Cardiac atrium fibroblast (primary cell): ENCODE measurements at places on chromosomes 2 and 18. TPM values are rescaled to one million over a fixed set of nuclear protein-coding genes. Genes with fewer than 3 reads are reported as not detected.

TUBB8B gene
- not detected in 2 replicates for total RNA-seq

EML6 gene
- total RNA-seq = under 0.01 TPM in 2 replicates

CHRNA1 gene
- total RNA-seq = not detected in 2 replicates

B4GALT6 gene
- 2.0 and 4.4 TPM in 2 replicates for total RNA-seq

CRYGD gene
- total RNA-seq = not detected in 2 replicates

RPRM gene
- total RNA-seq = not detected in 2 replicates

SCYGR4 gene
- not detected in 2 replicates for total RNA-seq

MYO3B gene
- under 0.01 TPM in 1 of 2 replicates, not detected in the other for total RNA-seq

SLC4A3 gene
- total RNA-seq = 6.2 and 6.3 TPM in 2 replicates

SP5 gene
- total RNA-seq = not detected in 2 replicates

ACAA2 gene
- 41.3 and 49.5 TPM in 2 replicates for total RNA-seq

ZNF519 gene
- total RNA-seq = under 0.01 and 4.9 TPM in 2 replicates

OSBPL6 gene
- 4.3 and 8.9 TPM in 2 replicates for total RNA-seq

ABHD3 gene
- 5.1 and 7.5 TPM in 2 replicates for total RNA-seq

RTP5 gene
- total RNA-seq = not detected in 2 replicates

ZNF892 gene
- 0.18 and 1.5 TPM in 2 replicates for total RNA-seq

GTF2A1L gene
- 1.3 TPM in 1 of 2 replicates, not detected in the other for total RNA-seq
